Left colon (tissue), 2 donors: ENCODE measurements at places on chromosomes 11 and 22.

- DNase-seq = no peak
These were observed 88.4 kb downstream of the CCDC81 start for GRCh38 chr11:86463120-86463519.

- no peak for DNase-seq
These were observed 185.8 kb upstream of the POU2AF2 start for GRCh38 chr11:111059726-111060125.

GRCh38 chr11:114098927-114099326, 39.4 kb downstream of the ZBTB16 start:
- peak; percentile 26 for DNase-seq

DNA sequence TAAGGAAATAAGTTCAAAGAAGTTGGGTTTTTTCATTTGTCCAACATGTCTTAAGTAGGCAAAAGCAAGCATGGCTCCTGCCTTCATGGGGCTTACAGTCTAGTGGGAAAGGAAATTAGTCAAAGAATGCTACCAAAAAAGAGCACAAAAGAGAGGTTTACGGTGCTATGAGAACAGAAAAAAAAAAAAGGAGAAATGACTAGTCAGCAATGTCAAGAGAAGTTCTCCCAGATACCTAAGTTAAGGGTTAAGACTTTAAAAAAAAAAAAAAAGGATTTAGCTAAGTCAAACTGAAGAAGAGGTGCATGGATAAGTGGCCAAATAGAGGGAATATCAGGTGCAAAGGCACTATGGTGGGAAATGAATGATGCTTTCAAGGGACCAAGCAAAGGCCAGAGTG, 29.3 kb downstream of the SERGEF start:
- no peak for DNase-seq

DNA sequence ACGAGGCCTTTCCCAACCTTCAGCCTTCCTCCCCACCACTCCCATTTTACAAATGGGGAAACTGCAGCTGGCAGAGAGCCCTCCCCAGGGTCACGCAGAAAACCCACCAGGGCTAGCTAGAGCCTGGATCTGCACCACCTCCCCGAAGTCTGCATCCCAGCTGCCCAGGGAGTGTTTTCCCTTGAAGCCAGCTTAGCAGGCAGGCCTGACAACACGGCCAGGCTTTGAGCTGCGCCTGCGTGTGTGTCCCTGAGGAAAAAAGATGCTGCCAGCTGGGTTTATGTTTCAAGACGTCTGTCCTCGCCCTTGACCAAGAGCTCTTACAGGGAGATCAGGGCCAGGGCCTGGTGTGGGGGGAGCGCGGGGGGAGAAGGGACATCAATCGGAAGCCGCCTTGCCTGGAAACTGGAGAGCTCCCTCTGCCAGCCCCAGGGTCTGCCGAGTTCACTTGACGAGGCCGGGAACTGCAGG, 20.3 kb downstream of the WNT11 start:
- no peak for DNase-seq

DNA sequence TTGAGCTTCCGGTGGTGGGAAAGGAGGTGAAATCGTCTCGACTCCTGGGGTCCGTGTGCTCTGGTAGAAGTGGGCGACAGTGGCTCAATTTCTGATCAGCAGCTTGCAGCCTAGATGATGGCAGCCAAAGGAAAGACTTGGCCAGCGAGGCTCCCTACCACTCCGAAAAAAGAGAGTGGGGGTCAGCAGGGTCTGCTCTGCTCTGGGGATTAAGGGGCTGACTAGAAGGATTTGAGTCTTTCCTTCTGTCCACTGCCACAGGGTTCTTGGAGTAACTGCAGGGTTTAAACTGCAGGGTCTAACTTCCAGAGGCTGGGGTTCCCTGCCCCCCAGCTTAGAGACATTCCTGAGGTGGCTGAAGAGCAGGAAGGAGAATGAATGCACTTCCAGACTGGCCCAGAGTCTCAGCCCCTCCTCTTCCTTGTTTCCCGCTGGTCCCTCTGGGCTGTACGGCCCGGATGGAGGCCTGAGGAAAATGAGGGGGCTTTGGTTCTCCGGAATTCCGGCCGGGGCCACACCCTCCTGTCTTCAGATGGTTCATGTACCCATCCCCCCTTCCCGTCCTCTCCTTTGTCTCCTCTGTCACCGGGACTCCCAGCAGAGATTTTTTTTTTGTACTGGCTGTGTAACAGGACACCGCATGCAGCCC, 907 bp downstream of the SERPINH1 start:
- peak; percentile 36 for DNase-seq

DNA sequence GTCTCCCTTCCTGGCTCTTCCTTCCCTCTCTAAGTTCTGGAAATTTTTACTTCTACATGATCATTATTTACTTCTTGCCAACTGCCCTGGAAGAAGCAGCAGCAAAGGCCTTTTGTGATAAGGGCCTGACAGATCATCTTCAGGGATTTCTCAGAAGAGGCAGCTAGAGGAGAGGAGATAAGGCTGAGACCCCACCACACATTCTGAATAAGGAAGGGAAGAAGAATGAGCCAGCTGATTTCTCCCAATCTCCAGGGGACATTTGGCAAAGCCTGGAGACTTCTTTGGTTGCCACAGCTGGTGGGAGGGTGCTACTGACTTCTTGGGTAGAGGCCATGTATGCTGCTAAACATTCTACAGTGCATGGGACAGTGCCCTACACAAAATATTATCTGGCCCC, 122.4 kb upstream of the OR9Q1 start:
- no peak for DNase-seq

- no peak for DNase-seq
These were observed 22.6 kb upstream of the OLFML1 start for GRCh38 chr11:7462706-7463105.

DNA sequence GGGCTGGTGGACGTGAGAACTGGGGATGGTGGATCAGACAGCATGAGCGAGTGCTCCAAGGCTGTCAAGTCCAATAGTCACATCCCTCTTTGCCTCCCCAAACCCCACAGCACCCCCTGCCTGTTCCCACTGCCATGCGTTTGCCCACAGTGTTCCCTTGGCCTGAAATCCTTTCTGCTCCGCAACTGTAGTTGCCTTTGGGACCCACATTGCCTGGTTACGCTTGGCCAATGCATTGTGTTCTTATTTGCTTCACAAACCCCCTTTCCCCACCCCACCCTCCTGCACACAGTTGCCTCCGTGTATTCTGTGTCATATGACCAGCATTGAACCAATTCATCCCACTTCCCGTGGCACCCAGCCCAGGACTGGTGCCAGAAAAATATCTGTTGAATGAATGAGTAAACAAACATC, 2.1 kb upstream of the KIAA0930 start:
- DNase-seq = peak; percentile 72

DNA sequence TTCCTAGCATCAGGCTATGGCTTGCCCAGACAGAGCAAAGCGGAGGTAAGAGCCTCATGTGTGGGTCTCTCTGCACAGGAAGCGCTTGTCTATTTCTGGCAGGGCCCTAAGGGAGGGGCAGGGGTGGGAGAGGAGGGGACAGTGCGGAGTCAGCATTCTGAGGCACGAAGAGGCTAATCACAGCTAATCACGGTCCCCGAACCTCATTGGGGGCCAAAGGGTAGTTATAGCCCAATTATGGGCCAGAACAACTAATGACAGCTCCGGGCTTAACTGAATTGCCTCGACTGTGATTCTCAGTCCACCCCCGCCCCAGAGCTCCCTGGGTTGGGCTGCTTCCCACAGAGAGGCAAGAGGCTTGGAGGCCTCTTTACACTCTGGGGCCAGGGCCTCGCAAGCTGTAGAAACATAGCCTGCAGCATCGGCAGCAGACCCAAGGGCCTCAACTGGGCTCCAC, 72.7 kb upstream of the PRDM11 start:
- DNase-seq = no peak

GRCh38 chr11:11016068-11016467, 158.2 kb upstream of the ZBED5 start:
- no peak for DNase-seq

DNA sequence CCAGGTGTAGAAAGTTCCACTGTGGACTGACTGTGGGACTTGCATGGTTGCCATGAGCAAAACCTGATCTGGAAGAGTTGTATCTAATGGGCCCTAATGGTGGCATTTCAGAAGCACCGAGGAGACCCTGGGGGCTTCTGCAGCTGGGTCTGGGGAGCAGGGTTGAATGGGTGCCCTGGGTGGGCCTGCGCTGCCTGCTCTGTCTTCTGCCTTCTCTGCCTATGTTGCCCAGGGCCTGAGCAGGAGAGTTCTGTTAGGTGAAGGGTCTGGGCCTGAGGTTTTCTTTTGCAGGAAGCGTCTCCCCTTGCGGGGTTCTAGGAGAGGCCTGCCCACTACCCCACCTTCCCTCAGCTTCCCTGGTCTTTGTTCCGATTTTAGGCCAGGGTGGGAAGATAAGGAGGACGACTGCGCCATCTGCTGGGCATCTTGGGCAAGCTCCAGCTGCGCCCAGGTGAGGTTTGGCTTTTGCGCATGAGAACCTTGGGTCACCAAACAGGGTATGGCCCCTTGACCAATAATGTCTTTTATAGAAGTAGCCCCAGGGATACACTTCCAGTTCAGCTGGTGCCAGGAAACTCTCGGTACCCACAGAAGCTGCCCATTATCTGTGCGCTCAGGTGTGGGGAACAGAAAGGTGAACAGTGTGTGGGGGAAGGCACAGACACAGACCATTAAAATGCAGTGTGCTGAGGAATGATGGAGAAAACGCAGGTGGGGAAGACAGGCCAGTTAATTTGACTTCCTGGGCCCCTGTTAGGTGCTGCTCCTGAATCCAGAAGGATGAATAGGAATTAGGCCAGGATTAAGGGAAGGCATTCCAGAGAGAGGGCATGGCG, 23.2 kb downstream of the COMMD9 start:
- peak; percentile 69 for DNase-seq

DNA sequence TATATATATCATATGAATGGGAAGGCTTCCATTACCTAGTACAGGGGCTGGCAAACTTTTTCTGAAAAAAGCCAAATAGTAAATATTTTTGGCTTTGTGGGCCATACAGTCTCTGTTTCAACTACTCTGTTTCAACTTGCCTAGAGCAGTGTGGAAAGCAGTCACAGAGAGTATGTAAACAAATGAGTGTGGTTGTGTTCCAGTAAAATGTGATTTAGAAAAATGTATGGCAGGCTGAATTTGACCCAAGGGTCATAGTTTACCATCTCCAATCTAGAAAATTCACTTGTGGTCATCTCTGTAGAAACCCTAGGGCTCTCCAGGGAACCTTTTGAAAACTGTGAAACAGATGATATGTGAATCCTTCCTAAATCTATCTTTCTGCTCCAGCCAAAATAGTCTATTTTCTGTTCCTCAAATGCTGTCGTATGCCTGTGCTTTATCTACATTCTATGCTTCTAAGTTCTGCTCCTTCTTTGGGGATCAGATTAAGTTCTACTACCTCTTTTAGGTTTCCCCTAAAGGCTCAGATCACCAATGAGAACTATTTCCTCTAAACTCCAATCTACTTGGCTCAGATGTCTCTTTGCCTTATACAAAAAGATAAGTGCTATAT, 356.2 kb downstream of the METTL15 start:
- no peak for DNase-seq

DNA sequence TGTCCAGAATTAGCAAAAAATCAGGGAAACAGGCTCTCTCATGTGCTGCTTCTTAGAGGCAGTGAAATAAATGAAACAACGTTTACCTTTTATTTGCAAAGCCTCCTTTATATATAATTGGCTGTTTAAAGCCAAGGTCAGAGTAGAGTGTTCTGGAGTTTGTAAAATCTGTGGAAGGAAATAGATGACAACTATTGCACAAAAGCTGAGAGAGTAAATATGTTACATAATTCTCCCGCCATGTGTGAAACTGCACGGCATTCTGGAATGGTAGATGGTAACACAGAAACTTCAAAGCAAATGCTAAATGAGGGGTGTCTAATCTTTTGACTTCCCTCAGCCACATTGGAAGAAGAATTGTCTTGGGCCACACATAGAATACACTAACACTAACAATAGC, 51.5 kb upstream of the FGF3 start:
- DNase-seq = no peak

DNA sequence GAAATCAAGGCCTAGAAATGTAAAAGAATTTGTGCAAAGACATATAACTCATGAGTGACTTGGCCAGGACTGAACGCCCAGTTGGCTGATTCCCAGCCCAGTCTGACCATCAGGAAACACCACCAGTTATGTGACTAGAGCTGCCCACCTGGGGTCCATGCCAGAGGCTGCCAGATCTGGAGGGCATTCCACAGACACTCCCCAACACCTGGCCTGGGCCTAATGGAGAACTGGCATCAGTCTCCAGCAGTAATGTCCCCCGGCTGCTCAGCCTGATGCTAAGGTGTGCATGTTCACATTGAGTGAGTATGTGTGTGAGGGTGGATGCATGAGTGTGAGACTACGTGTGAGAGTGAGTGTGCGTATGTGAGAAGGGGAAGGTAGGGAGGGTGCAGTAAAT, 15.7 kb downstream of the PLAAT3 start:
- no peak for DNase-seq

GRCh38 chr11:66459138-66459778, 7.4 kb upstream of the PELI3 start:
- DNase-seq = no peak

DNA sequence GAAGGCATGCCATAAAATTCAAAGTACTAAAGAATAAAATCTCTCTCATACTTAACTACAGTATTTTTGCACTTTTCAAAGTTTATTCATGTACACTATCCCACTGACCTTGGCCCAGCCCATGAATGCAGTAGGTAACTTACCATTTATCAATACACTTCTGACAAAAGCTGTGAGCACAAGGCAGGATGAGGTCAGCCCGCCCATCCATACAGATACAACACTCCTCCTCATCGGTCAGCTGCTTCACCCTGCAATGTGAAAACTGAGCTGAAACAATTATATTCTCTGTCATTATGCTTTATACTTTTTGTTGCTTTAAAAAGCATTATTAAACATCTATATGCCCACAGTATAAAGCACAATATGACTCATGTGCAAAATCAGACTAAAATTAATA, 22.1 kb downstream of the RNF141 start:
- DNase-seq = no peak

DNA sequence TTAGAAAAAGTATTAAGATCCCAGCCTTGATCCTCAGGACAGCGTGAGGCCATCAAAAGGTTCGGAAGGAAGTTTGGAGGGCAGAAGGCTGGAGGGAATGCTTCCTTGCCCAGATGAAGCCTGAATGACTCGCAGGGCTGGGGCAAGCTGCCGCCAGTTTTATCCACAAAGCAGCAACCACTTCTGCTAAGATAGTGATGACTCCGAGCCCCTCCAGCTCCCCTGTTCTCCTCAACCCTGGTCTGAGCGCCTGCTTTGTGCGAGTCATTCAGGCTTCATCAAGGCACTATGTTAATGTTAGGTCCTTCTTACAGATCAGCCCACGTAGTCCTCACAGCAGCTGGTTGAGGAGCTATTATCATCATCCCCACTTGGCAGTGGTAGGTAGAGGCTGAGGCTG, 158.8 kb downstream of the COMMD9 start:
- no peak for DNase-seq
